ENCODE measurements at places on chromosomes 3 and 15.

- DNase-seq: no peak
Measured at GRCh38 chr3:108221393-108221792, 831 bp downstream of the IFT57 start.

DNA sequence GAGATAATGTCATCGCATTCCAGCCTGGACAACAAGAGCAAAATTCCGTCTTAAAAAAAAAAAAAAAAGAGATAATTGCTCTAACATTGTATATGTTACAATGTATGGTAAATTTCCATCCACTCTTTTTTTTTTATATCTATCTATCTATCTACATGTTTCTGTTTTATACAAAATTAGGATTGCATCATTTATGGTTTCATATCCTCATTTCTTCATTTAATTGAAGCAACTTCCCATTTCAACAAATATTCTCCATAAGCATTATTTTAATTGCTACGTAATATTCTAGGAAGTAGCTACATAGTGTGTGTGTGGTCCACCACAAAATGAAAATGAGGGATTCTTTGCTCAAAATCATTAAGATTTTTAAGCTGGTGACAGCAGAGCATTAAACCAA is 18.4 kb downstream of the RBP1 start:
- no peak for DNase-seq

DNA sequence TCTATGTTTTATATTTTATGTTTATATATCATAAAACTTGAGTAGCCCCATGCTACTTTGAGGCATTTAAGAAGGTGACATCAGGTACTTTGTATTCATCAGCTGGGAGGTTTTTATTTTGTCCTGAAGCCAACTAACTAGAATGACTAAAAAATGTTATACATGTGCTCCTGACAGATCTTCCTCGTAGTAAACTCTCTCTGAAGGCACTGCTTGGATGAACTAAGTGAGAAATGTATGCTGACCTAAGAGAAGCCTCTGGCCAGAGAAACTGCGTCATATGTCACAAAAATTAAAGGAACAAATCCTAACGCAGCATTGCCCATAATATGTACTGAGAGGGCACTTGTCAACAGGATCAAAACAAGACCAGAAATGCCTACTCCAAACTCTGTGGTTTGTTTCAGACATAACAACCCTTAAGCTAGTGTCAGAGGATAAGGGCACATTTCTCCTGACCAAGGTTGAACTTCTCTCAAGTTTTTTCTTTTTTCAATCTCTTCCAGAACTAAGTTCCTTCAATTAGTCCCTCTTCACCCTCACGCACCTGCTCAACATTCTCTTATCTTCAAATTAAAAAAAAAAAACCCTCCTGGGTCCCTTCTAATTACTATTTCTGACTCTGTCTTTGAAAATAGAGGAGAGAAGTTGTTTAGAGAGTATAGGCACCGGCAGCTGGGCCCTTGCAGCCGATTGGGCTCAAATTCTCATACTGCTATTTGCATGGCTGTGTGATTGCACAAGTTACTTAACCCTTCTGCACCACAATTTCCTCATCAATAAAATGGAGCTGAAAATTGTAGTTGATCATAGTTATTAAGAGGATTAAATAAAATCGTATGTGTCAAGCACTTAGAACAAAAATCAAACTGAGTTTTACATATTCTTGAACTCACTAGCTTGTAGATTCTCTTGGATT is 159.0 kb downstream of the FRMD5 start:
- no peak for DNase-seq

DNA sequence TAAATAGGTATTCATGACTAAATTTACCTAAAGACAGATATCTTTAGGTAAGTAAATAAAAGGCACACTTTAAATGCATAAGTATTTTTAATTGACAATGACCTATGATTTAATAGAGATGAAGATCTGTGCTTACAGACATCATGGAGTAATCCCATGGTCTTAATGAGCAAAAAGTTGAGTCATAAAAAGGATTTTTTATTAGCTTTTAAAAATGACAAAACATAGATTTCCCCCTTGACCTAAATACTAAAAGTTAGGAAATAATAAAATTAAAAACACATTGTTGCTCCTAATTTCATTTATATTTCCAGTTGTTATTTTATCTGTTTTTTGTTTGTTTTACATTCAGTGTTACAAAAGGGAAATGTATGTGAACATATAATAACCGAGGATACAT is 1005.7 kb downstream of the ROBO1 start:
- no peak for DNase-seq

DNA sequence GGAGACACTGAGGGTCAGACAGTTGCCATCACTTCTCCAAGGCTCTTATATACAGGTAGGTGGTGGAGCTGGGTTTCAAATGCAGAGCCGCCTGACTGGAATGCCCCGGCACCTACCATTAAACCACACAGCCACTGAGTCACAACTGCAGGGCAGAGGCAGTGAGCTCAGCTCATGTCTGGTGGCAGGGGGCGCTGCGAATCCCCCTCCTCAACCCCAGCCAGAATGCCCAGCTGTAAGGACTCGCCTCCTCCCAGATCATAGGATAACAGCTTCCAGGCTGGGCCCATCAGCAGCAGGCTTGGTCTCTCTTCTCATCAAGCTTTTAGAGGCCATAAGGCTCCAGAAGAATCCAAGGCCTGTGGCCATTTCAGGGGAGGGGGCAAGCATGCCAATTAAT is 26.4 kb downstream of the ADCY5 start:
- DNase-seq: no peak

GRCh38 chr15:78350058-78350457 is 9.9 kb downstream of the CRABP1 start:
- DNase-seq: no peak

GRCh38 chr3:177820683-177821316 is 623.5 kb upstream of the TBL1XR1 start:
- DNase-seq: no peak

DNA sequence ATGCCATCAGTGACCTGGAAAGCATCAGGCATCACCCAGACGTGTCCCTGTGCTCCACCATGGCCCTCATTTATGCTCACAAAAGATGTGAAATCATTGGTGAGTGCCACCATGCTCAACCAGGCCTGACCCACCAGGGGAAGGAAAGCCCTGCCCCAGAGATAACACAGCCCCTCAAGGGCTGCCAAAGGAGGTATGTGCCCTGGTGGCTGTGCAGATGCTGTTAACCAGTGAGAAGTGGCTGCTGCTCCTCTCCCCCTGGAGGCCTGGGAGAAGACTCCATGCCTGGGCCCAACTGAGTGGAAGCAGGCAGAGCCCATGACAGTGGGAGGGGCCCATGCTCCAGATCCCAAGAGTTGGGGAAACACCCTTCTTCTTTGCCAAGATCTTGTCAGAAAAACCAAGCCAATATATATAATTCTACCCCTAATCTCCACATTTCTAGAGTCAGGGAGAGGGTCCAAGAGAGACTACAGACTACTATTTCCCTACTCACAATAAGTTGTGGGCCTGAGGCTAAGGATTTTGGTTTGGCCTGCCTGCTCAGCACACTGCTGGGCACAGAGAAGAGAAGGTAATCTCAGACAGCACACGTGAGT is 2.7 kb downstream of the TTC21A start:
- no peak for DNase-seq

DNA sequence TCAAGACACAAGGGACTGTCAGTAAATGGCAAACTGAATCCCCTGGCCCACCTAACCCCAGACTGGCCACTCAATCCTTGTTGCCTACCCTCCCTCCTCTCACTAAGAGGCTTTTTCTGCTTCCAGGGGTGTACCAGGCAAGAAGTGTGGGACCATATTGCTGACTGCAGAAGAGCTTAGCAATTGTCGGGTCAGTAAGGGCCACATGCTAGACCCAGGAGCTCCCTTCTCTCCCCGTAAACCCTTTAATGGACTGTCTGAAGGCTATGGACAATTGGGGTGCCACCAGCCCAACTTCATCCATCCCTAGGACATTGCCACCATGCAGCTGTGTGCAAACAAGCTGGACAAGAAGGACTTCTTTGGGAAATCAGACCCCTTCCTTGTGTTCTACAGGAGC is 8.8 kb downstream of the CPNE9 start:
- no peak for DNase-seq

DNA sequence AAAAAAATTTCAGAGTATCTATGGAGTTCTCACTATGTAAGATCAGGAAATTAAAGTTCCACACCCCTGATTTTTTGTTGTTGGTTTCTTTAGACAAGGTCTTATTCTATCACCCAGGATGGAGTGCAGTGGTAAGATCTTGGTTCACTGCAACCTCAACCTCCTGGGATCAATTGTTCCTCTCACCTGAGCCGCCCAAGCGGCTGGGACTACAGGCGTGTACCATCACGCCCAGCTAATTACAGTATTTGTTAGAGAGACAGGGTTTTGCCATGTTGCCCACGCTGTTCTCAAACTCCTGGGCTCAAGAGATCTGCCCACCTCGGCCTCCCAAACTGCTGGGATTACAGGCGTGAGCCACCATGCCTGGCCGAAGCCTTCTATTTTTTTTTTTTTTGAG is 12.4 kb downstream of the QRICH1 start:
- no peak for DNase-seq

- no peak for DNase-seq
Measured at GRCh38 chr15:60883691-60884640, 345.1 kb downstream of the RORA start.

GRCh38 chr3:46356276-46356675 is 2.4 kb downstream of the CCR2 start:
- DNase-seq: no peak

- DNase-seq: no peak
Measured at GRCh38 chr3:65573548-65574116, 465.1 kb downstream of the MAGI1 start.

DNA sequence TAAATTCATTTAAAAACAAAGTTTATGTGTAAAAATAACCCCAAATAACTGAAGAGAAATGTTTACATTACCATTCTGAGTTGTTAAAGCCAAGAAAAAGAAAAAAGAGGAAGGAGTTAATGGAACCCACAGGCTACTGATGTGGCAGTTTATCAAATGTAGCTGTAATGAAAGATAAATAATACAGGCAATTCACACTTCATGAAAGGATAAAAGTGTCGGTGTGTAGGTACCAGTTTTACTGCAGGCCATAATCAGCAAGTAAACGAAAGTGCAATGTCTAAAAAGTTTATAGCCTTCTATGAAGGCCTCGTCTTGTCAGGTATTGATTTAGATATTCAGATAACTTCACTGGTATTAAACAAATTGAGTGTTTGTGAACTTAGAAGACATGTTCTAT is 164.6 kb downstream of the DPH6 start:
- no peak for DNase-seq

GRCh38 chr15:29613951-29614382 is 208.3 kb downstream of the TJP1 start:
- no peak for DNase-seq

- DNase-seq: no peak
Measured at GRCh38 chr3:197501879-197502620, 53.7 kb downstream of the BDH1 start.

All from kidney (tissue), 22 donors.